ENCODE measurements at places on chromosomes 2 and 18. TPM values are rescaled to one million over a fixed set of nuclear protein-coding genes. Genes with fewer than 3 reads are reported as not detected.
A peak's percentile ranks its signal among the peaks of the same experiment; 100 is the strongest.

Gene PCARE
- under 0.01 TPM for total RNA-seq

Gene PKDCC
- total RNA-seq = 63.7 TPM

Gene RGPD4
- total RNA-seq = not detected

Gene SOCS6
- total RNA-seq = 47.8 TPM

Gene GALM
- total RNA-seq = 74.2 TPM

Gene SFTPB
- total RNA-seq = not detected

DNA sequence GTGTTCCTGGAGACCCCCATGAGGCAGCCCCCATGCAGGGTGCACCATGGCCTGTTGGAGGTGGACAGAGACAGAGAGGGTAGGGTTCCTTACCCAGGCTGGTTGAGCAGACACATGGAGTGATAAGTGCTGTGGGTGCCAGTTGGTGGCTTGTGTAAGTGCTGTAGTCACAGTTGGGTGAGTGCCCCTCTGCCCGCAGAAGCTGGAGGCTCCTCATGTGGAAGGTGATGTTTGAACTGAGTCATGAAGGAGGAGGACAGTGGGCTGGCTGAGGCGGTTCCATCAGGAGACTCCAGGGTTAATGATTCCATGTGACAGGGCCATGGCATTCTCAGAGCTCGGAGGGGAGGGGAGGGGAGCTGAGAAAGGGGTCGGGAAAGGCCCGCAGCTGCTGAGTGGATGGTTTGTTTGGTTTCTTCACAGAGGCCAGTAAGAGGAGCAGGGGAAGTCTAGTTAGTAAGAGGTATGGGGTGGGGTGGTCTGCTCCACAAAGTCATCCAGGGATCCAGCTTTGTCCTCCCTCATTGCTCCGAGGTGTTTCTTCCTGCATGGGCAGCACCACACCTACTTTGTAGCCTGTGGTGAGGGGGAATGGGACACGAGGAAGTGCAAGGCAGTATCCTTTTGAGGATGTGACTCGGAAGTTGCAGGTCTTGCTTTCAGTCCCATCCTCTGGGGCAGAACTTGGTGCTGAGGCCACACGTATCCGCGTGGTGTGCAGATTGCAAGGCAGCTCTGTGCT lies 13.6 kb downstream of the IMPA2 start:
- H3K27ac ChIP-seq = peak overlapping the region; percentile 47
- no peak for DNase-seq
- no peak overlapping the region for H3K4me3 ChIP-seq
- peaks cover 27% of the 10 kb centered on the region for H3K4me1 ChIP-seq

GRCh38 chr18:69246027-69246426 lies 154.7 kb upstream of the DOK6 start:
- no peak for DNase-seq
- H3K4me3 ChIP-seq = no peak overlapping the region
- no peaks in the 10 kb centered on the region for H3K27me3 ChIP-seq
- H3K36me3 ChIP-seq = no peaks in the 10 kb centered on the region
- H3K27ac ChIP-seq = no peak overlapping the region

DNA sequence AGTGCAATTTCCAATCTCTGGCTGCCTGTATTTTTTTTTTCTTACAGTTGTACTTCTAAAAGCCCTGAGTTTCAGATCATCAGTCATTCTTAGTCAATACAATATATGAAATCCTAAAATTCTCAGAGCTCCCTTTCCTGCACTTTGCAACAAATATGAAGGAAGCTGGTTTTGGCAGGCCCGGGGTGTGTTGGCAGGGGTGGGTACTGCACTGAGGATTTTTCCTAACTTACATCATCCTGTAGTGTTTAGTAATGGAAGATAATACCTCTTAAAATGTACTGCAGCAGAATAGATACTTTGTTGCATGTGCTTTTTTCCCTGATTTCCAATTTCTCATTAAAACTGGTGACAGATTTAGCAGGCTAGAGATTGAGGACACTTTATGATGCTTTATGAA lies 374.6 kb downstream of the PTH2R start:
- H3K36me3 ChIP-seq = no peaks in the 10 kb centered on the region
- no peak overlapping the region for H3K4me3 ChIP-seq
- no peak for DNase-seq
- H3K27ac ChIP-seq = no peak overlapping the region

DNA sequence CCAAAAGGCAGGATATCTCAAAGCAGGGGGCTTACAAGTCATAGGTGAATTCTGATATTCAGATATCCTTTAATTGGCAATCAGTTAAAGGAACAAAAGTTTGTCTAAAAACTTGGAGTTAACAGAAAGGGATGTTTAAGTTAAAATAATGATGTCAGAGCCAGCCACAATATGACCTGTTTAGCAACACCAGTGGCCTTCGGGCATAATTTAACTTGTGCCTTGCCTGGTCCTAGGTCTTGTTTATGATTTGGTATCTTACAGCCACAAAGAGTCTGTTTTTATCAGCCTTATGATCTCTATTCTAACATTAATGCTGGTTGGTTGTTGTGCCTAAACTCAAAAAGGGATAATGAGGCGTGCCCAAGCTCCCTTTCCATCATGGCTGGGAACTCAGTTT lies 252.9 kb downstream of the RNF152 start:
- H3K4me1 ChIP-seq = peaks cover 25% of the 10 kb centered on the region
- no peak overlapping the region for H3K27ac ChIP-seq
- no peak overlapping the region for H3K4me3 ChIP-seq
- no peaks in the 10 kb centered on the region for H3K27me3 ChIP-seq
- DNase-seq = no peak

Measured in transverse colon (tissue), 4 donors.